ENCODE measurements at places on chromosomes 4 and X.

DNA sequence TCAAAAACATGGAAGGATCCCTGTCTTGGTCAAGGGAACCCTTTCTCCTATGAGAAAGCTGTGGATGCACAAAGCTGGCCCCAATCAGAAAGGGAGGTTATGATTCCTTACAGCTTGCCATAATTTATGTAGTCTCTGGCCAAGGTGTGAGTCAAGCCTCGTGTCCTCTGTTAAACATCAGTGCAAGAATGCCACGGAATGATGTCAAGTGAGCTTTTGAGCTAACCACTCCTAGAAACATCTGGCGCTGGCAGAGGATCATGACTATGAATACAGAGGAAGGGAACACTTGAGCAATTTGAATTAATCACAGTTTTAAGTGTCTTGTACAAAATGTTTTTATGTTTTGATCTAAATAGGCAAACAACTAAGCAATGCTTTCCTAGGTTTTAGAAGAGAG, 51.5 kb upstream of the RAP2C start:
- DNase-seq: no peak

DNA sequence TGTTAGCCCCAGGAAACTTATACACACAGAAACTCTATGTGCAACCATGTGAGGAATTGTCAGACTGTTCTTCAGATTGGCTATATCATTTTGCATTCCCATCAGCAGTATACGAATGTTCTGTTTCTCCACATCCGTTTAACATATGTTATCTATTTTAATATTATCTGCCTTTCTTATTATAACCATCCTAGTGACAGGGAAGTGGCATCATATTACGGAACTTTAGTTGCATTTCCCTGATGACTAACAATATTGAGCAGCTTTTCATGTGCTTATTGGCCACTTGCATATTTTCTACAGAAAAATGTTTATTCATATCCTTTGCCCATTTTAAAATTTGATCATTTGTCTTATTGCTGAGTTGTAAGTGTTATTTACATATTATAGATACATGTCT, 36.5 kb upstream of the IL15 start:
- DNase-seq: no peak

- DNase-seq: no peak
Measured at GRCh38 chrX:16662402-16662801, 12.4 kb downstream of the S100G start.

GRCh38 chrX:39261446-39262147, 460.3 kb downstream of the MID1IP1 start:
- DNase-seq: no peak

GRCh38 chrX:9518051-9518450, 53.2 kb downstream of the TBL1X start:
- DNase-seq: no peak

GRCh38 chr4:54384563-54384962, 155.5 kb downstream of the PDGFRA start:
- DNase-seq: no peak

DNA sequence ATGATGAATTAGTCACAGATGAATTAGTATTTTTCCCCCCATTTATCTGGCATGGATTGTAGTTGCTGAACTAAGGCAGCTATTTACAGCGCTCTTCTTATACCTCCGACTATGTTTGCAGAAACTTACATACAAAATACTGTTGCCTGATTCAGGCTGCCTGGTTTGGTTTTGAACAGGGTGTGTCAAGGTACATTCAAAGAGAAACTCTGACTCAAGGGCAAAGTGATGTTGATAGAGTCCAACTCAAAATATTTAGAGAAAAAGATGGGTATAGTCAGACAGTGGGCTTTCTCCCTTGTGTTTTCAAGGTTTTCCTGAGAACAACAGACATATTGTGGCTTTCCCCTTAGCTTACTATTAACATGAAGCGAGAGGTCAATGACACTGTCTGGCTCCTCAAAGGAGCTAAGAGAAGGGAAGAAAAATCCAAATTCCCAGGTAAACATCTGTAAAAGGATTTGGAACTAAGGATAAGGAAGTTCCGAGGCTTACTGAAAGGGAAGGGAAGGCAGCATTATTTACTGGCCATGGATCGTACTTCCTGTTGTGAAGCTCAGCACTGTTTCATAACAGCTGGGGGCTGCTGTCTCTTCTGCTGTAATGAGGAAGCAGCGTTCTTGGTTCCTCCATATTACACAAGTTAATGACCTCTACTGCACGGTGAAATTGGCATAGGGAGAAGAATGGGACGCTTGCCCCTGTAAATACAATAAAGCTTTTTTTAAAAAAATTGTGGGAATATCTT, 30.9 kb downstream of the FAM9C start:
- no peak for DNase-seq

DNA sequence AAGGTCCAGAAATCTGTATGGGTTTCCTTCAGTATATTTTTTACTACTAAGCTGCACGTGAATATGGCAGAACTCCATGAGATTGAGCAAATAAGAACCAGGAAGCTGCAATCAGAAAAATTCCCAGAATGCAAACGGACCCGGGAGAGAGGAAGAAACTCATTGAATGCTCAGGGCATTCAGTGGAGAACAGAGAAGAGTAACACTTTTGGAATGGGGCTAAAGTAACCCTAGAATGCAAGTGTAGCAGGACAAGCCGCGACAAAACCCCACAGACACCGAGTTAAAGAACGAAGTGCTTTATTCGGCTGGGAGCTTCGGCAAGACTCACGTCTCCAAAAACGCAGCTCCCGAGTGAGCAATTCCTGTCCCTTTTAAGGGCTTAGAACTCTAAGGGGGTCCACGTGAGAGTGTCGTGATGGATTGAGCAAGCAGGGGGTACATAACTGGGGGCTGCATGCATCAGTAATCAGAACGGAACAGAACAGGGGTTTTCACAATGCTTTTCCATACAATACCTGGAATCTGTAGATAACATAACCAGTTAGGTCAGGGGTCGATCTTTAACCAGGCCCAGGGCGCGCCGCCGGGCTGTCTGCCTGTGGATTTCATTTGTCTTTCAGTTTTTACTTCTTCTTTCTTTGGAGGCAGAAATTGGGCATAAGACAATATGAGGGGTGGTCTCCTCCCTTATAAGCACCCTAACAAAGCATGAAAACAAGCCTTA, 56.4 kb downstream of the RAB28 start:
- no peak for DNase-seq
